ENCODE measurements at places on chromosomes 5 and 9. TPM values are rescaled to one million over a fixed set of nuclear protein-coding genes. Genes with fewer than 3 reads are reported as not detected.

The ADGRV1 gene
- total RNA-seq, result 0.19 TPM

The ANKRD34B gene
- total RNA-seq, result not detected

The ZNF618 gene
- 14.4 TPM for total RNA-seq

The SLC31A2 gene
- total RNA-seq, result 8.9 TPM

The LRRTM2 gene
- total RNA-seq, result 0.13 TPM

The PCDHGA11 gene
- total RNA-seq, result 11.0 TPM

The CDO1 gene
- total RNA-seq, result 7.4 TPM
